Adrenal gland (tissue), 19 donors: ENCODE measurements at places on chromosomes 1 and 21. TPM values are rescaled to one million over a fixed set of nuclear protein-coding genes. Genes with fewer than 3 reads are reported as not detected.
A peak's percentile ranks its signal among the peaks of the same experiment; 100 is the strongest.

The RAVER2 gene
- total RNA-seq, result 15.2 TPM

The FBLIM1 gene
- 103 TPM for total RNA-seq

The HSD11B1 gene
- total RNA-seq, result 12.0 TPM

The DNAJC6 gene
- 14.5 TPM for total RNA-seq

The PIGR gene
- total RNA-seq, result 3.4 TPM

The LMOD1 gene
- 171 TPM for total RNA-seq

The PKLR gene
- total RNA-seq, result 0.18 TPM

GRCh38 chr1:16120407-16120806, 35.5 kb downstream of the EPHA2 start:
- H3K36me3 ChIP-seq, result peaks cover 19% of the 10 kb centered on the region
- H3K27ac ChIP-seq, result no peak overlapping the region
- no peak for DNase-seq
- no peak overlapping the region for H3K4me3 ChIP-seq
- H3K27me3 ChIP-seq, result no peaks in the 10 kb centered on the region

GRCh38 chr1:214977110-214977509, 105.4 kb upstream of the KCNK2 start:
- H3K36me3 ChIP-seq, result no peaks in the 10 kb centered on the region
- no peaks in the 10 kb centered on the region for H3K4me1 ChIP-seq
- H3K4me3 ChIP-seq, result no peak overlapping the region
- H3K27me3 ChIP-seq, result no peaks in the 10 kb centered on the region

DNA sequence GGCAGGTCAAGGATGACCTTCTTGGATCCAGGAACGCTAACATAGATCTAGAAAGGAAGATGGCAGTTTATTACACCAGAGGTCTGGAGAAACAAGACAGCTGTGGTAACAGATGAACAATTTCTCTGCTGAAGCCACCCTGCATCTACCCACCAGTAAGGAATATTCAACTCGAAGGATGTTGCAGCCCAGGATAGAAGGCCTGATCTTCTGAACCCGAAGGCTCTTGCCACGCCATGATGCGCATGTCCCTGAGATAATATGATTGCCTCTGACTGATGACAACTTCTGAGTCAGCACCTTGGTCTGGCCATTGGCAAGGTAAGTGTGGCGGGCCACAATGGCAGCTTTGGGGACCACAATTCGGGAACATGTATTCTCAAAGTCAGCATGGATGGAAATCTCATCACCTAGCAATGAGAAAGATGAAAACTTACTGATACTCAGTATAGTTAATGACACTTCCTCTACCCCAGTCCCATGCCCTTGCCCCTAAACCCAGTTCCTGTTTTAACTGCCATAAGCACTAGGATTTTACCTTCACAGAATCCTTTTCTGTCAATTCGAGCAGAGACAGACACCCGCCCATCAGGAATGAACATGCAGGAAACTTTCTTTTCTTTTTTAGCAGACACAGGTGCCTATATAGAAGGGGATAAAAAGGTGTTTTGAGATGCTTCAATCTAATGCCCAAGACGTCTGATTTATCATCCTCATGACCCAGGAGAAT, 1.8 kb downstream of the TXNIP start:
- H3K27me3 ChIP-seq, result no peaks in the 10 kb centered on the region
- peak overlapping the region; percentile 13 for H3K4me3 ChIP-seq
